GM18507 (cell line): ENCODE measurements at places on chromosomes 2 and 18.

DNA sequence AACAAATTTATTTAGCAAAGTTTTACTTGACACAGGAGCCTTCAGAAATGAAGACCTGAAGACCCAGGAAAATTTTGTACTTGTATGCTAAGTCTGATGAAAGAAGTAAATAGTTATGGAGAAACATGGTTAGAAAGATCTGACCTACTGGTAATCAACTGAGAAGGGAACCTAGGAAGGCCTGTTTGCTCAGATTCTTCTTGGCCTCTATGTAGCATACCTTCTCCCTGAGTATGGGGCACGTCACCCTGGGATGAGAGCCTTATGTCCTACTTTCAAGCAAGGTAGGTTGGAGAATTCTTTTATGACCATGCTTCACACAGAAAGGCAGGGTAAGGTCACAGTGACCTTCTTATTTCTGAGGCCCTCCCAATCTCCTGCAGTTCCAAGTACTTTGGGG, 178.6 kb upstream of the CREB1 start:
- no peak for DNase-seq

DNA sequence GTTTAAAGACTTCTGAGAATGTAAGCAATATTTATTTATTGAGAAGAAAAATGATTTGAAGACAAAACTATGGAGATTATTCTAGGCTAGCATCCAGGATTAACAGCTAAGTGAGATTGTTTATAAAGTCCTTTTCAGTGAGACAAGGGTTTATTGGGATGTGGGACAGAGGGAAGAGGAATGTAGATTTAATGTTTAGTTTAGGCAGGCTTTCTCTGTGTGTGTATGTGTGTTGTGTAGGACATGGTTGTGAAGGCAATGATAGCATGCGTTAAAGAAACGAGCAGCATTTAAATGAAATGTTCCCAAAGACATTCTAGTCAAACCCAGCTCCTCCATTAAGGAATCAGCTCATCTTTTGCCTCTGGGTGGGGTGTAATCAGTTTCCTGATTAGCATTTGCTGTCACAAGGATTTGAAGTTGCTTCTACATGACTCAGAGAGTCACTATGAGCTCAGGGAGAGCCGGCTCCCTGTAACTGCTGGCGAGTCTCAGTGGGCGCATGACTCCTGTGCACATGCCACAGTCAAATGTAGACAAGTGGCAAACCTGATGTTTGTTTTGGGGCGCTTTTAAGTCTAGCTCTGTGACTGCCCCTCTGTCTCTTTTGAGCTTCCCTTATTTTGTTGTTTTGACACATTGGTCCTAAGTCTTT, 442.2 kb upstream of the CELF4 start:
- DNase-seq: no peak

DNA sequence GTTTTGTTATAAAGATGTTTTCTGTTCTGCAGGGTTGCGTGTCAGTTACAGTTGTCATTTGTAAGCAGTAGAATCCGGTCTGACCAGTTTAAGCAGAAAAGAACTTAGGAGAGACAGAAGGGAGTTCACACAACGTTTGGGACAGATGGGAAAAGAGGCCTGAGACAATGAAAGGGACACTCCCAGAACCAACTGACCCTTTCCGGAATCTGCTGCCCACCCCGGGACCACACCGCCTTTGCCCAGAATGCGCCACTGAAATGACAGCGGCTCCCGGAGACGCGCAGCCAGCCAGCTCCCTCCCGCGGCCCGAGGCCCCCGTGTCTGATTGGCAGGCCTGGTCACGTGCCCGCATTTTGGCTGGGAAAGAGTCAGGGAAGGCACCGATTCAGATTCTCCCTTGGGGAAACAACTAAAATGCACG, 244.6 kb downstream of the BCL2 start:
- no peak for DNase-seq

DNA sequence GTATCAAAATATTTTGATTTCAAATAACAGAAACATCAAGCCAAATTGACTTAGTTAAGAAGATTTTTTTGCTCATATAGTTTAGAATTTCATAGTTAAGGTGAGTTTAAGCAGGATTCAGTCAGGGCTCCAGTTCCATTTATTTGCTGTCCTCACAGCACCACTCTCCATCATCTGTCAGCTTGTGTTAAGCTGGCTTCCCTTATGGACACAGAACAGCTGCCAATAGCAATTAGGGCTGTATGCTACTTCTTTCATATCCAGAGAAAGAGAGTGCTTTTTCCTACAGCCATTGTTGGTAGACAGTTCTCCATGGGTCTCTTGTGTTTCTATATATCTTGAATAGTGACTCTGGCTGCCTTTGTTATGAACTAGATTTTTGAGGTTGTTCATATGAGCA, 95.4 kb upstream of the CYP20A1 start:
- no peak for DNase-seq

DNA sequence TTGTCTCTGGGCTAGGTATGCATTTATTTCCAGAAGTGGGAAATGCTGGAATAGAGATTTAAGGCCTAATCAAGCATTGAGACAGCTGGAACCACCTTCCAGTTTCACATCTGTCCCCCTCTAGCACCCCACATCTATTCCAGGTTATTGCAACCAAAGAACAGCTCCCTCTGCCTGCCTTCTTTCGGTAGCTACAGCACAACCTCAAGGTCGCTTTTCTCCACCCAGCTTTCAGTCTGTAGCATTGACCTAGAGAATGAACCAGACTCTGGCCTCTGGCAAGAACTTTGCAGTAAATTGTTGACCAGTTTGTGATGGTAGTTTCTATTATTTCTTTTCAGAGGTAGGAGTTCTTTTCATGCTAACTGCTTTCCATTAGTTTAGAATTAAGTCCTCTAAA, 484.2 kb downstream of the DLGAP1 start:
- no peak for DNase-seq

DNA sequence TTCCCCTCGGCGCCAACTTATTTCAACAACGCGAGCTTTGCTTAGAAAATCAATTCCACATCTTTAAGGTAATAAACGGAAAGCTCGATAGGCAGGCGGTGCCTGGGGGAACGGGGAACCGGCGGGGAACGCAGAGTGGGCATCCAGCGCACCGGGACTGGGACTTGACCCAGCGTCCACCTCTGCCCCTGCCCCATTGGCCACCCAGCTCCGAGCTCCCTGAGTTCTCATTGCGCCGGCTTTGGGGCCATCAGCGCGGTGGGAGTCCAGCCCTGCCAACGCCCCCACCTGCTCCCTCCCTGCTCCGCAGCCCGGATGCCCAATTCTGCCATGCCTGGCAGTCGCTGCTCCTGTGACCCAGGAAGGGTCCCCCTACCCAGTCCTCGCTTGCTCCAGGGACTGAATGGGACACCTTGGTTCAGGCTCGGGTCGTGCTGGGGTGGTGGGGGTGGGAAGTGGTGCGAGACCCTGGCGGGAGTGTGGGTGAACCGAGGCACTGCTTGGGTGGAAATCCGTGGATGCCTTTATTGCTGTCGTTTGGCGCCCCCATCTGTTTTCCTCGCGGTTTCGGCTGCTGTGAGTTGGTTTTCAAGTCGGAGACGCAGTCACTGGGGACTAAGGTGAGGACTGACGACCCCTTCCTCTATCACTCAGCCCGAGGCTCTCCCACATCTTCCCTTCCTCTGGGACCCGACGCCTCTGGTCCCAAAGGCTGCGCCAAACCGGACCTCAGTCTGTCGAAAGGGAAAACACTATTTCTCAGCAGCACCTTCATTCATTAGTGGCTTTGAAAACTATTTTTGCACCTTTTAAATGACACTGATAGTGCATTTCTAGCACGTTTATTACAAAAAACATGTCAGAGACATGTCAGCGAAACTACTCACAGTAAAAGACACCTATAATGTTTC, 2.4 kb upstream of the EVX2 start:
- DNase-seq: no peak

DNA sequence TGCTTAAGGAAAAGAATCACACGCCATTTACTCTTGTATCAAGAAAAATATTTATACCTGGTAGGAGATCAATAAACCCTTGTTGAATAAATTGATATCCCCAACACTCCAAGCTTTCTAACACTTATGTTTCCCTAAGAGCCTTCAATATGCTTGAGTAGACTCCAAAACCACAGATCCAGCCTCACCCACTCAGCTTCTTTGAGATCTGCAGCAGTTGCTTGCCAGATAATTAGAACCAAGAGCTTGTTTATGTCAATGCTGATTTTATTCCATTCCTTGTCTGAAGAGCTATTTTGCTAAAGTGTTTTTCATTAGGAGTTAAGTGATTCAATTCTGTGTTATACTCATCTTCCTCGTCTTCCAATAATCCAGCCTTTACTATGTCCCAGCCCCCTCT, 26.3 kb upstream of the CRIM1 start:
- DNase-seq: no peak

DNA sequence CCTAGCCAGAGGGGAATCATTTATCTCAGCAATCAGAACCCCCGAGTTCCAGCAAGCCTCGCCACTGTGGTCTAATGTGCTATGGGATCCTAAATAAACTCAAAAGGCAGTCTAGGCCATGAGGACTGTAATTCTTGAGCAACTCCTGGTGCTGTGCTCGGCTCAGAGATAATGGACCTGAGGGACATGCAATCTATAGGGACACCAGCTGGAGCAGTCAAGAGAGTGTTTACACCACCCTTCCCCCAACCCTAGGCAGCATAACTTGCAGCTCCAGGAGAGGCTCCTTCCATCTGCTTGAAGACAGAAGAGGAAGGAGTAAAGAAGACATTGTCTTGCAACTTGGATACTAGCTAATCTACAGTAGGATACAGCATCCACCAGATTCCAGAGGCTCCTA, 225.5 kb upstream of the KLHL14 start:
- DNase-seq: no peak

DNA sequence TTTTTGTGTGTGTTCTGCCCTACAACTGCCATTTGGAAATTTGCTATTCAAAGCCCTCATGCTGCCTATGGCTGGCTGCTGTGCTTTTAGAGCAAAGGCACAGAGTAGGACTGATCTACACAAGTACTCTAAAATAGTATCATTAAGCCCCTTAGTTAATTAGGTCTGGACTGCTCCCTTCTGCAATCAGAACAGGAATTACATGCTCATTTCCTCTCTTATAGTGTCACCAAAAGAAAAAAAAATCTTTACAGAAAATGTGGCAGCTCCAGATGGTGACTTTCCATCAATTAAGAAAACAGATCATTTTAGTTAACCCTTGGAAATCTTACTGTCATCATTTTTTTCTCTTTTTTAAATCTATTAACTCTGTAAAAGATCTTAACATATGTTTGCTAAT, 337.5 kb downstream of the RIT2 start:
- no peak for DNase-seq

DNA sequence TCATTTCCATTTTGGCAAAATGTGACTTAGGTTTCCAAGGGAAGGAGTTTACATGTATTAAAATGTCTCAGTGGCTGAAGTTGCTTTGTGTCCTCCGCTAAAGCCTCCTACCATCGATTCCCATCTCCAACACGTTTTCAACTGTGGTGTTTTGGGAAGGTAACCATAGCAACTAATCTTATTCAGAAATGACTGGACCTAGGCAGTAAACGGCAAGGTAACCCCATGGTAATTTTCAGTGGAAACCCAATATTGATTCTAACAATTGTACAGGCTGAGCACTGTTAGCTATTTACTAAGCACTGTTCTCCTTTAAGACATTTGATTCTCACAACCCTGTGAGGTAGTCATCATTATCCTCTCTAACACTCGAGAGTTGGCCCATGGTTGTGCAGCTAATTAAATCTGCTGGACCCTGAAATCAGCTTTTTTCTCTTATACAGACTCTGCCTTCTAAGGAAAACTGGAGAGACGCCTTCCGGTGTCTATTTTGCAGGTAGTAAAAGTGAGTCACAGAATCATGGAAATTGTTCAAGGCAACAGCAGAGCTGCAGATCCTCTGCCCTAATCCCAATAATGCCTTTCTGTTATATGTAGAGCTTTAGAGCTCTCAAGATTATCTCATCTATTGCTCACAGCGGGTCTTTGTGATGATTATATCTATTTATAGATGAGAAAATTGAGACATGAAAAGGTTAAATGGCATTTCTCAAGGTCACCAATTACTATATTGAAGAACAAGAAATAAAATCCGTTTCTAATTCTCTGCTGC, 36.2 kb downstream of the FASTKD2 start:
- no peak for DNase-seq

DNA sequence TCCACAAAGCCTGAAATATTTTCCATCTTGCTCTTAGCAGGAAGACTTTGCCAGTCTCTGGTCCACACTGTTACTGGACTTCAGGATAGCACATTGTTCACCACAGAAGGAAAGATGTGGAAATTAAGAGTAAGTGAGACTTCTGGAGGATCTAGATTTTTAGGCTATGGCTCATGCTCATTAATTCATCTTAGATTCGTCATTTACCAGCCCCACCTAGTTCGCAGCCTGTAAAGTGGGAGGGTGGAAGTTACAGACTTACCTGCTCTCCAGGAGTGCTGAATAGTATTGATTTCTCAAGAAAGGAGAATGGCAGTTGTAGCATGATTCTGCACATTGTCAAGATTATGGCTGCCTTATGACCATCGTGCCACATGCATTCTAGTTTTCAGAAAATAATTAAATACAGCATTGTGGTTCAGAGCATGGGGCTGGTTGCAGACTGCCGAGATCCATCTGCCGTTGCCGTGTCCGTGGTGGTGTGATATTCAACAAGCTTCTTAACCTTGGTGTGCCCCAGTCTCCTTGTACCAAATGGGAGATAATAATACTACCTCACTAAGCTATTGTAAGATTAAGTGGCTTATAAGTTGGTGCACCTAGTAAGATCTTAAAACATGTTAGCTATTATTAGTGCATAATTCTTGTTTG, 56.8 kb downstream of the RNF144A start:
- DNase-seq: no peak

GRCh38 chr2:60840880-60841279, 40.5 kb upstream of the REL start:
- no peak for DNase-seq

DNA sequence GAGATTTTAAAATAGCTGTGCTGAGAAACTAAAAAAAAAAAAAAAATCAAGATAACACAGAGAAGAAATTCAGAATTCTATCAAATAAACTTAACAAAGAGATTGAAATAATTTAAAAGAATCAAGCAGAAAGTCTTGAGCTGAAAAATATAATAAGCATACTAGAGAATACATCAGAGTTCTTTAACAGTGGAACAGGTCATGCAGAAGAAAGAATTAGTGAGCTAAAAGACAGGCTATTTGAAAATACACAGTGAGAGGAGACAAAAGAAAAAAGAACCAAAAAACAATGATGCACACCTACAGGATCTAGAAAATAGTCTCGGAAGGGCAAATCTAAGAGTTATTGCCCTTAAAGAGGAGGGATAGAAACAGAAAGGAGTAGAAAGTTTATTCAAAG, 548.1 kb downstream of the ADCYAP1 start:
- DNase-seq: no peak
